ENCODE measurements at places on chromosomes 2 and 18.

GRCh38 chr2:38371235-38371634, 5.8 kb downstream of the ATL2 start:
- no peak for DNase-seq

GRCh38 chr2:150060341-150060740, 427.1 kb downstream of the RND3 start:
- DNase-seq = no peak

GRCh38 chr2:237744613-237745249, 53.8 kb upstream of the RBM44 start:
- DNase-seq = peak; percentile 75

- peak; percentile 71 for DNase-seq
Measured at GRCh38 chr2:230987137-230988020, 8.5 kb upstream of the SPATA3 start.

- no peak for DNase-seq
Measured at GRCh38 chr2:16050908-16051489, 110.6 kb downstream of the MYCN start.

DNA sequence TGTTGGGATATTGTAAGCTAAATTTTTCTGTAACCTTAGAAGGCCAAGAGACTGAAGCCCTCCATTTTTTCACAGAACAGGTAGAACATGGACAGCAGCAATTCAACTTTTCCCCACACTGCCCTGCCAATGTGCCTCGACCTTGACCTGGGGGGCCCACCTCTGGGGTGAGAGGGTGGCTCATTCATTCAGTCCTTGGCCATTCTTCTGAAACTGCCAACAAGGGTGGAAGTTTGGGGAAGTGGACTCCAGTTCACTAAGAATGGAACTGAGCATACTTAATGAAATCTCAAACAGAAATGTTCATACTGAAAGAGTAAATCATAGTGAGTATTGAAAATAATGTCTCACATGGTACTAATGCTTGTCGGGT, 1.1 kb downstream of the EEF1B2 start:
- DNase-seq = no peak

DNA sequence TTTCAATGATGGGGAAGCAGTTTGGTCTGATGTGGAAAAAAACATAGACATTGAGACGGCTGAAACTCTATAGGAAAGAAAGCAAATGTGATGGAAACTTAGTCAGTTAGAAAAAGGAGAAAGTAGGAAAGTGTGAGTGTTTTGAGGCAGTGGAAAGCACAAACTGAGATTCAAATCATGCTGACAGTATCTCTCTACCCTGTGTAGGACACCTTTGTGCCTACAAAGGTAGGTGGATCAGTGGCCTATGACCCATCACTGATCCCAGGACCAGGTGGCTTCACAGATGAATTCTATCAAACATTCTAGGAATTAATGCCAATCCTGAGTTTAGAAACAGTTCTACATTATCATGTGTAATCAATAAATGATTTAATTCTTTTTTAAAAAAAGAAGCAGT, 57.1 kb downstream of the CD226 start:
- no peak for DNase-seq

GRCh38 chr2:101806701-101807100, 109.2 kb downstream of the MAP4K4 start:
- no peak for DNase-seq

- peak; percentile 14 for DNase-seq
Measured at GRCh38 chr2:118774458-118775133, 72.9 kb downstream of the EN1 start.

DNA sequence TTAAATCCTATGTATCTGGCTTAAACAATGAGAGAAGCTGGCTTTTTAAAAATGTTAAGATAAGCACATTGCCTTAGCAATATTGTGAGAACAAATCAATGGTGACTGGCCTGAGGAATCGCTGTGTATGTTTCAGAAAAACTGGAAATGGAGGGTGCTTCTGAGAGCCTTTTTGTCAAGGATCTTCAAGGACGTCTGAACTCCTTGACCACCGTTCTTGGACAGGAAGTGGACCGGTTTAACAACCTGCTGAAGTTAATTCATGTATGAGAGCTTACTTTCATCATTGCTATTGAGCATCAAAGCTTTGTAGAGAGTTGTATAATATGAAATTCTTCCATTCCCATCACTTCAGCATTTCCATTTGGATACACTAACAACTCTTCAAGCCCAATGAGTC, 72.6 kb downstream of the TRABD2A start:
- no peak for DNase-seq

All from stimulated activated CD4-positive, alpha-beta T cell treated with anti-CD3 and anti-CD28 coated beads, Interleukin-4, amount 100 ng/mL, for 48 hours (primary cell).